ENCODE measurements at places on chromosomes 1 and 21. TPM values are rescaled to one million over a fixed set of nuclear protein-coding genes. Genes with fewer than 3 reads are reported as not detected.

Gene NBPF10
- 4.5 TPM for total RNA-seq

Gene UHMK1
- total RNA-seq = 28.4 TPM

Gene CD1D
- not detected for total RNA-seq

Gene AMY1A
- not detected for total RNA-seq

Gene NFASC
- not detected for total RNA-seq

Gene LCE7A
- not detected for total RNA-seq

DNA sequence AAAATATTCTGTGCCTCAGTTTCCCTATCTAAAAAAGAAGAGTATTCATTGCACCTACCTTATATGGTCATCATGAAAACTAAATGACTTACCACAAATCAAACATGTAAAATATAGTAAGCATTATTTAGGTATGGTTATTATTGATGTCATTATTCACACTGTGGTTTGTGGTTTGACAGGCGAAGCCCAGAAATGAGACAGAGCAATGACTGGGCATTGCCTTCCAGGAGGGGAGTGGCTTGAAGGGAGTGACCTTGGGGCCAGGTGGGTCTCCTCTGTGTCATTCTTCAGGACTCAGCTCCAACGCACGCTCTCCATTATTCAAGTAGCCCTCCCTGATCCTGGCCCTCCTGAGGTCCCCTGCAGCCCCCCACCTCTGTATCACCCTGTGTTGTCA, 133.7 kb downstream of the DMRTA2 start:
- no peak overlapping the region for H3K4me3 ChIP-seq
- no peaks in the 10 kb centered on the region for H3K4me1 ChIP-seq
- no peak overlapping the region for H3K27ac ChIP-seq
- H3K27me3 ChIP-seq = no peaks in the 10 kb centered on the region

- no peaks in the 10 kb centered on the region for H3K27me3 ChIP-seq
- H3K4me1 ChIP-seq = peaks cover 5% of the 10 kb centered on the region
- H3K4me3 ChIP-seq = no peak overlapping the region
- no peaks in the 10 kb centered on the region for H3K36me3 ChIP-seq
Observed at GRCh38 chr1:164630626-164631396, 71.8 kb downstream of the PBX1 start.

DNA sequence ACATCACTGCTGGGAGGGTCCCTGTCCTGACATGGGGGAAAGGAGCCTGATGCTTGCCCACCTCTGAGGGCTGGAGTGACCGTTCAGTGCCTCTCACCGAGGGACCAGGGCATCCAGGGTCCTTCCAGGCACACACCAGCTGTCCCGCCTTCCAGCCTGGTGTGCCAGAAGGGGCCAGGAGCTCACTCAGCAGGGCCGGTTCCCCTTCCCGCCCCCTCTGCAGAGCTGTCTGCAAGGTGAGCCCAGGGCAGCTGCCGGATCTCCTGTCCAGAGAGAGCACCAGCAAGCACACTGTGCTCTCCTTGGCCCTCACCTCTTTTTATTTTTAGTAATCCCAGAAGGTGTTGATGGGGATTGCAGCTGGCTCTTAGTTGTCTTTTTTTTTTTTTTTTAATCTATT, 16.9 kb downstream of the H6PD start:
- H3K4me3 ChIP-seq = no peak overlapping the region
- peaks cover 33% of the 10 kb centered on the region for H3K4me1 ChIP-seq
- H3K27ac ChIP-seq = no peak overlapping the region
- DNase-seq = no peak
- no peaks in the 10 kb centered on the region for H3K27me3 ChIP-seq

GRCh38 chr1:92442351-92442750, 44.4 kb downstream of the GFI1 start:
- H3K27ac ChIP-seq = no peak overlapping the region
- peaks cover 6% of the 10 kb centered on the region for H3K4me1 ChIP-seq
- no peak for DNase-seq
- H3K4me3 ChIP-seq = no peak overlapping the region
- H3K36me3 ChIP-seq = no peaks in the 10 kb centered on the region

- no peak overlapping the region for H3K27ac ChIP-seq
- no peak overlapping the region for H3K4me3 ChIP-seq
- H3K36me3 ChIP-seq = no peaks in the 10 kb centered on the region
- H3K27me3 ChIP-seq = no peaks in the 10 kb centered on the region
- DNase-seq = no peak
Observed at GRCh38 chr1:85228972-85229371, 28.2 kb upstream of the SYDE2 start.
